ENCODE measurements at places on chromosomes 7 and 10. TPM values are rescaled to one million over a fixed set of nuclear protein-coding genes. Genes with fewer than 3 reads are reported as not detected.

RASA4B gene
- 16.1 TPM for total RNA-seq

HOXA2 gene
- total RNA-seq, result not detected

UNCX gene
- not detected for total RNA-seq

VSTM4 gene
- 0.10 TPM for total RNA-seq

Measured in T-helper 1 cell treated with Interleukin-12 subunit alpha and Interleukin-12 subunit beta and Interleukin-4 antibody, amounts not matched to agents 30 ng/mL and 1 ng/mL, for 36 hours (primary cell).